Progenitor cell of endocrine pancreas (in vitro differentiated cells): ENCODE measurements at places on chromosomes 16 and 17. TPM values are rescaled to one million over a fixed set of nuclear protein-coding genes. Genes with fewer than 3 reads are reported as not detected.

NDUFAF8 gene
- total RNA-seq: 39.7 and 43.6 TPM in 2 replicates

USP36 gene
- 54.1 and 54.9 TPM in 2 replicates for total RNA-seq

C17orf107 gene
- total RNA-seq: 3.6 and 3.7 TPM in 2 replicates

IGF2BP1 gene
- 298 and 326 TPM in 2 replicates for total RNA-seq

ZNF469 gene
- 0.05 and 0.07 TPM in 2 replicates for total RNA-seq

GRCh38 chr16:27482397-27483087 lies 67.2 kb downstream of the GTF3C1 start:
- no peak overlapping the region for H3K27ac ChIP-seq
- no peaks in the 10 kb centered on the region for H3K4me1 ChIP-seq
- H3K36me3 ChIP-seq: peaks cover 20% of the 10 kb centered on the region
- no peaks in the 10 kb centered on the region for H3K27me3 ChIP-seq
- no peak for DNase-seq

DNA sequence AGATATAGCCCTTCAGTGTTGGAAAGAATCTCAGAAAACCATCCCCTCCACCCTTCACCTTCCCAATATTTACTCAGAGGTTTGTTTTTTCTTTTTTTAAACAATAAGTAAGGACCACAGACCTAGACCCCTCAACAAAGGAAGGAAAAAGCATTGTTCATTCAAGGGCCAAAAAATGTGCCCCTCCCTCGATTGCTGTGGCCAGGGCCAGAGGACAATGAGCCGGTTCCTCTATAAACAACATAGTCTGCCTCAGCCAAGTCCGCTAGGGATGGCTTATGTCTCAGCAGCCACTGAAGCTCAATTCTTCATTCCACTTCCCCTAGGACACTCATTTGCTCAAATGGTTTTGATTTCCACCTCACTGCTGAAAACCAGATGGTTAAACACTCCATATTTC lies 24.0 kb downstream of the TRIM16 start:
- DNase-seq: no peak
- H3K36me3 ChIP-seq: peaks cover 10% of the 10 kb centered on the region
- no peak overlapping the region for H3K4me3 ChIP-seq
- H3K27ac ChIP-seq: peak overlapping the region; percentile 72

DNA sequence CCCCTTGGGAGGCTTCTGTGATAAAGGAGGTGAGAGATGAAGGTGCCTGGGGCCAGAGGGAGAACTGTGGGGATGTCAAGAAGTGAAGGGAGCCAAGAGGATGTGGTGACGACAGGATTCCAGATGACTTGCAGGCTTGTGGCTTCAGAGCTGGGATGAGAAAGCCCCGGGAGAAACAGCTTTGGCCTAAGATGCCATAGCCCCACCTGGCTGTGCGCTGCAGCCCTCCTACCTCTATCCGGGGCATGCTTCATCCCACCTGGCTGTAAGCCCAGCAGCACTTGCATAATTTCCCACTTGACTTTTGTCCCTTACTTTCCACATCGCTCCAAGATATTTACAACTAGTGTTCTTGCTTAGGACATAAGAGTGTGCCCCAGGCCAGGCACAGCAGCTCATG lies 29.3 kb downstream of the GINS3 start:
- H3K27ac ChIP-seq: no peak overlapping the region
- no peaks in the 10 kb centered on the region for H3K4me1 ChIP-seq
- H3K36me3 ChIP-seq: no peaks in the 10 kb centered on the region
- peaks cover 15% of the 10 kb centered on the region for H3K27me3 ChIP-seq
- DNase-seq: no peak

DNA sequence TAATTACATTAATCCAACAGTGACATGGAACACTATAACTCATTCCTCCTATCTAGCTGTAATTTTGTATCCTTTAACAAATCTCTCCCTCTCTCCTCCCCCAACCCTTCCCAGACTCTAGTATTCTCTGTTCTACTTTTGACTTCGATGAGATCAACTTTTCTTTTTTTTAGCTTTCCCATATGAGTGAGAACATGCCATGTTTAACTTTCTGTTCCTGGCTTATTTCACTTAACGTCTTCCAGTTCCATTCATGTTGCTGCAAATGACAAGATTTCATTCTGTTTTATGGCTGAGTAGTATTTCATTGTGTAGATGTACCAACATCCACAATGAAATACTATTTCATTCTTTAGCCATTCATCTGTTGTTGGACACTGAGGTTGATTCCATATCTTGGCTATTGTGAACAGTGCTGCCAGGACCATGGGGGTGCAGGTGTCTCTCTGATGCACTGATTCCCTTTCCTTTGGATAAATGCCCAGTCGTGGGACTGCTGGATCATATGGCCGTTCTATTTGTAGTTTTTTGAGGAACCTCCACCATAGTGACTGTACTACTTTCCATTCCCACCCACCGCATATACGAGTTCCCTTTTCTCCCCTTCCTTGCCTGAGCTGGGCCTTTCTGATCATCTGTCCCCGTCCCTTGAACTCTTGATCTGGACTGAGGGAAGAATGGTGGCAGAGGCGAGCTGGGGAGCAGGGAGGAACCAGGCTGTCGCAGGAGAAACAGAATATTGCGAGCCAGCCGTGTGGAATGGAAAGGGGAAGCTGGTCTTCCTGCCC lies 7.7 kb upstream of the CEP295NL start:
- H3K27ac ChIP-seq: peak overlapping the region; percentile 0
- no peak overlapping the region for H3K4me3 ChIP-seq
- H3K27me3 ChIP-seq: no peaks in the 10 kb centered on the region
- no peak for DNase-seq
- H3K4me1 ChIP-seq: peaks cover 3% of the 10 kb centered on the region

- peaks cover 16% of the 10 kb centered on the region for H3K36me3 ChIP-seq
- H3K27ac ChIP-seq: no peak overlapping the region
- no peaks in the 10 kb centered on the region for H3K27me3 ChIP-seq
- no peaks in the 10 kb centered on the region for H3K4me1 ChIP-seq
These were observed 18.6 kb downstream of the GGA2 start for GRCh38 chr16:23491490-23492391.

DNA sequence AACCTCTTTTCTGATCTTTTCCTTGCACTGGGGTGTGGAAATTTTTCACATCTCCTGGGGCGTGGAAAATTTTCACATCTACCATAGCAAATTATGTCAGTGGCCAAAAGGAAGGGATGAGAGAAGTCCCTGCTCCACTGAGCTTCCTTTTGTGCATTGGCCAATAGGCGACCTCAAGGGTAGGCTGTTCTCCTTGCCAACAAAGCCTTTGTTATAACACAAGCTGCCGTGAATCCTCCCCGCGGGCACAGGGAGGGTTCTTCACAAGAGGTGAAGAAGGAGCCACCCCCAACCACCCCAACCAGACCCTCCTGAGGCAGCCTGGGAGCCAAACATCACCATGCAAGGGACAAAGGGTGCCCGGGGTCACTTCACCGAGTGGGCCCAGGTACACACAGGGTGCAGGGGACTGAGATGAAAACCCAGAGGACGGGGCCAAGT lies 6.5 kb downstream of the SLC5A11 start:
- no peaks in the 10 kb centered on the region for H3K27me3 ChIP-seq
- no peak overlapping the region for H3K4me3 ChIP-seq
- no peak overlapping the region for H3K27ac ChIP-seq
- no peak for DNase-seq
- no peaks in the 10 kb centered on the region for H3K36me3 ChIP-seq
- H3K4me1 ChIP-seq: no peaks in the 10 kb centered on the region

DNA sequence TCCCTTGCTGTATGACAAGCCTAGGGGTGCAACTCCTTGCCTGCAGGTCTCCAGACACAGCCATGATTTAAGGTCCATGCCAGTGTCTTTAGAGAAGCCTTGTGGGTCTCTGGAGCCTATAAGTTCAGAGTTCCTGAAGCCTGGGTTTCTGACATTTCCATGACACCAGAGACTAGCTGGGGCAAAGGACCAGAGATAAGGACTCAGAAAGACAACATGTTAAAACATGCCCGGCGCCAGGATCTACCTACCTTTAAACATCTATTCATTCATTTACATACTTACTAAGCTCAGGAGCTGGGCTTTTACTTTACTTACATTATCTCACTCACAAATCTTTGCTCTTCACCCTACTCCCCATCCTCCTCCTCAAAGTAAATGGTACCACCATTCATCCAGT lies 1.5 kb downstream of the MRPL27 start:
- DNase-seq: no peak
- H3K27me3 ChIP-seq: no peaks in the 10 kb centered on the region
- H3K4me3 ChIP-seq: peak overlapping the region; percentile 99
- H3K27ac ChIP-seq: no peak overlapping the region
- peaks cover 15% of the 10 kb centered on the region for H3K4me1 ChIP-seq

DNA sequence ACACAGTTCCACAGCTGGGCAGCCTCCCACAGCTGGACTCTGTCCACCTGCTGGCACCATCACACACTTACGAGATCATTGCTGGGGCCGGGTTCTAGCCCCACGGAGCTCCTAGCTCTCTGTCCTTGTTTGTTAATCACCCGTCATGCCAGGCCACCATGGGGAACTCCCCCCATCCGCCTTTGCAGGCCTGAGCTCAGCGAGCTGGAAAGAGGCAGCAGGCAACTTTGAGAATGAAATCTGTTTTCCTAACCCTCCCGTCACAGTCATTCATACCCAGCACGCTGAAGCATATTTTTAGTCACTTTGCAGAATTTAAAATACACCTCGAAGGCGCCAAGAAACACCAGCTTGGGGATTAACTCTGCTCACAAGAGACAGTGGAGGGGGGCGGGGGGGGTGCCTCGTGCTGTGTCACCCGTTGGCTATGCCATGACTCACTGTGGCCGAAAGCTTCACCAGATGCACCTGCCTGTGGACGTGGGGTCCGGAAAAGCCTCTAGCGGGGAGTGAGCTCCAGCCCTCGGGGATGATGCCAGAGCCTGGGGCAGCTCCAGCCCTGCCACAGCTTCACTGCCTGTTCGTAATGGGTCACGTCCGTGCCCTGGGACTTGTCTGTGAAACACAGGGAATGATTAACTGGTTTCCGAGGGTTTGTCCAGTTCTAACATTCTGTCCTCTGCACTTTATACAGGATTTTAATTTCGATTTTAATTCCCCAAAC lies 1.4 kb upstream of the SPNS2 start:
- peaks cover 50% of the 10 kb centered on the region for H3K27me3 ChIP-seq
- H3K27ac ChIP-seq: no peak overlapping the region
- no peak for DNase-seq
- H3K4me3 ChIP-seq: peak overlapping the region; percentile 7
- no peaks in the 10 kb centered on the region for H3K36me3 ChIP-seq
- H3K4me1 ChIP-seq: peaks cover 18% of the 10 kb centered on the region

GRCh38 chr16:67105881-67106280 lies 3.9 kb upstream of the PHAF1 start:
- H3K27ac ChIP-seq: peak overlapping the region; percentile 25
- no peak overlapping the region for H3K4me3 ChIP-seq
- no peaks in the 10 kb centered on the region for H3K27me3 ChIP-seq
- H3K36me3 ChIP-seq: peaks cover 1% of the 10 kb centered on the region
- no peak for DNase-seq

DNA sequence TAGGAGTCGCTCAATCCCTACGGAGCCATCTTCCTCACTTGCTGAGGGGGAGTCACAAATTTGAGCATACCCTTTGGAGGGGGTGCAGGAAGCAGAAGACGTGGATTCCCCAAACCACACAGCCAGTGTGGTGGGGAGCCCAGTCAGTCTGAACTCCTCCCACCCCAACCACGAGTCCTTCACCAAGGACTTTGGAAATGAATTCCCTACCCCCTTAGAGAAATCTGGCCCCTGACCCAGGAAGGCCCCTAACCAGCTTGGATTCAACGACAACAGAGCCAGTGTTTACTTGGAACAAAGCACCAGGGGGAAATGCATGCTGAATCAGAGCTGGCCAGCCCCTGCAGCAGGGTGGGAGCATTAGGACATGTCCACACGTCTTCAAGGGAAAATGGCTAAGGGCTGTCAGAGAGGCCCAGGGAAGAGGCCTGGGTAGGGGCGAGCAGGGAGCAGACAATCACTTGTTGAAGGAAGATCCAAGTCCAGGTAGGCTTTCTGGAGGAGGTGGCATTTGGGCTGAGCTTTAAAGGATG lies 5.5 kb upstream of the TMEM92 start:
- peaks cover 7% of the 10 kb centered on the region for H3K4me1 ChIP-seq
- no peak overlapping the region for H3K4me3 ChIP-seq
- no peak for DNase-seq
- H3K27me3 ChIP-seq: peaks cover 28% of the 10 kb centered on the region
- H3K27ac ChIP-seq: no peak overlapping the region
- no peaks in the 10 kb centered on the region for H3K36me3 ChIP-seq

- DNase-seq: no peak
- no peak overlapping the region for H3K27ac ChIP-seq
- peaks cover 9% of the 10 kb centered on the region for H3K27me3 ChIP-seq
- no peak overlapping the region for H3K4me3 ChIP-seq
- H3K36me3 ChIP-seq: no peaks in the 10 kb centered on the region
These were observed 43.4 kb downstream of the GNAO1 start for GRCh38 chr16:56234737-56235136.

- H3K4me1 ChIP-seq: peaks cover 2% of the 10 kb centered on the region
- no peaks in the 10 kb centered on the region for H3K27me3 ChIP-seq
- H3K27ac ChIP-seq: no peak overlapping the region
These were observed 45.8 kb downstream of the ZNF652 start for GRCh38 chr17:49316258-49316570.
